Mammary epithelial cell (primary cell): ENCODE measurements at places on chromosomes 2 and 18.

- no peak for DNase-seq
These were observed 15.5 kb downstream of the SCYGR4 start for GRCh38 chr2:227632827-227633226.

- DNase-seq = no peak
These were observed 229.7 kb downstream of the IKZF2 start for GRCh38 chr2:212921711-212922110.

DNA sequence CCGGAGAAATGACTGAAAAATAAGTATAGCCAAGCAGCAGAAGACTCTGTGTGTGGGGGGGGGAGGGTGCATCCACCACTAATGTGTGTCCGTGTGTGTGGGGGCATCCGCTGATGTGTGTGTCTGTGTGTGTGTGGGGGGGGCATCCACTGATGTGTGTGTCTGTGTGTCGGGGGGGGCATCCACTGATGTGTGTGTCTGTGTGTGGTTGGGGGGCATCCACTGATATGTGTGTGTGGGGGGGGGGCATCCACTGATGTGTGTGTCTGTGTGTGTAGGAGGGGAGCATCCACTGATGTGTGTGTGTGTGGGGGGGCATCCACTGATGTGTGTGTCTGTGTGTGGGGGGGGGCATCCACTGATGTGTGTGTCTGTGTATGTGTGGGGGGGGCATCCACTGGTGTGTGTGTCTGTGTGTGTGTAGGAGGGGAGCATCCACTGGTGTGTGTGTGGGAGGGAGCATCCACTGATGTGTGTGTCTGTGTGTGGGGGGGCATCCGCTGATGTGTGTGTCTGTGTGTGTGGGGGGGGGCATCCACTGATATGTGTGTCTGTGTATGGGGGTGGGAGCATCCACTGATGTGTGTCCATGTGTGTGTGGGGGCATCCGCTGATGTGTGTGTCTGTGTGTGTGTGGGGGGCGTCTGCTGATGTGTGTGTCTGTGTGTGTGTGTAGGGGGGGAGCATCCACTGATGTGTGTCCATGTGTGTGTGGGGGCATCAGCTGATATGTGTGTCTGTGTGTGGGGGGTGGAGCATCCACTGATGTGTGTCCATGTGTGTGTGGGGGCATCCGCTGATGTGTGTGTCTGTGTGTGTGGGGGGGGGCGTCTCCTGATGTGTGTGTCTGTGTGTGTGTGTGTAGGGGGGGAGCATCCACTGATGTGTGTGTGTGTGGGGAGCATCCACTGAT is 125.0 kb downstream of the NFATC1 start:
- no peak for DNase-seq

GRCh38 chr18:58865701-58866065 is 1.0 kb downstream of the ZNF532 start:
- DNase-seq = no peak

DNA sequence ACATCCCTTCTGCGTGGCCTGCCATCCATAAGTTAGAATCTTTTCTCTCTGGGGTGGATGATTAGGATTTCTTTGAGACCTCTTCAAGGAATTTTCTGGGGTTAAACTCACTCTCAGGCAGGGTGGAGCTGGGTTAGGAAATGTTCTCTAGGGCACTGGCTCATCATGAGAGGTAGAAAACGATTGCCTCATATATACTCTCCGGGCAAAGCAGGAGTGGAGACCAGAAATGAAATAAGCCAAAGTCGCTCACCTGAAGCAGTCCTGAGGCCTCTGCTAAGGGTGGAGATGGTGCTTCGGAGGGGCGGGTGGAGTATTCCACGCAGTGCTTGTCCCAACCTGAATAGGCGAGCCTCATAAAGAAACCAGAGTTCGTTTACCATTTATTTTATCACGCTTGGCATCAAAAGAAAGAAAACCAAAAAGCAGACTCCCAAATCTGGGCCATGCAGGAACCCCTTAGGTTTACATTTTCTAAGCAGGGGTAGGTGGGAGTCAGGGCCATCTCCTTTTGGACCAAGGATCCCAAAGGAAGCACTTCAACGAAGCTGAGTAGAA is 249.3 kb upstream of the MEIS1 start:
- DNase-seq = no peak

- DNase-seq = no peak
These were observed 4.4 kb upstream of the METTL21A start for GRCh38 chr2:207629553-207629952.

DNA sequence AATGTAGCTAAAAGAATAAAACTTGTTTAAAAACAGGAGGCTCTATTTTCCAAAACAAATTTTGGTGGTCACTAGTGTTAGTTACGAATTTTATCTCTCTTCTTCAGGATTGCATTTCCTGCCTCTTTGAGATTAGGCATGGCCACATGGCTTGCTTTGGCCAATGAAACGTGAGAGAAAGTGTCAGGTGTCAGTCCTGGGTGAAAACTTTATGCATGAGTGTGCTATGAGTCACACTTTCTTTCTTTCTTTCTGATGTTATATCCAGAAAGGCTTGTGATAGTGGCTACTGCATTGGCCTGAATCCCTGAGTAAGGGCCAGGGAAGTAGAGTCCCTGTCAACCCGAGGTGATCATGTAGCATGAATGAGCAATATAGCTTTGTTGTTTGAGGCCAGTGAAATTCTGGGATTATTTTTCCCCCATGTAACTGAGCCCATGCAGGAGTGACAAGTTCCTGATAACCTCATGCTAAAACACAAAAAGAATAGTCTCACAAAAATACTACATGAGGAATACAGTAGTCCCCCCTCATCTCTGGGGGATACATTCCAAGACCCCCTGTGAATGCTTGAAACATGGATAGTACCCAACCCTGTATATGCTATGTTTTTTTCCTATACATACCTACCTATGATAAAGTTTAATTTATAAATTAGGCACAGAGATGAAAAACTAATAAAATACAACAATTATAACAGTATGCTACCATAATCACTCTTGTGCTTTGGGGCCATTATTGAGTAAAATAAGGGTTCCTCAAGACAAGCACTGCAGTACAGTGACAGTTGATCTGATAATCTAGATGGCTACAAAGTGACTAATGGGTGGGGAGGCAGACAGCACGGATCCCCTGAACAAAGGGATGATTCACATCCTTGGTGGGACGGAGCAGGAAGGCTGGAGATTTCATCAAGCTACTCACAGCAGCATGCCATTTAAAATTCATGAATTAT is 109.5 kb downstream of the CDC42EP3 start:
- peak; percentile 93 for DNase-seq

- no peak for DNase-seq
These were observed 630 bp upstream of the ZNF512 start for GRCh38 chr2:27582129-27582694.
